ENCODE measurements at places on chromosomes 1 and 21. TPM values are rescaled to one million over a fixed set of nuclear protein-coding genes. Genes with fewer than 3 reads are reported as not detected.

DNA sequence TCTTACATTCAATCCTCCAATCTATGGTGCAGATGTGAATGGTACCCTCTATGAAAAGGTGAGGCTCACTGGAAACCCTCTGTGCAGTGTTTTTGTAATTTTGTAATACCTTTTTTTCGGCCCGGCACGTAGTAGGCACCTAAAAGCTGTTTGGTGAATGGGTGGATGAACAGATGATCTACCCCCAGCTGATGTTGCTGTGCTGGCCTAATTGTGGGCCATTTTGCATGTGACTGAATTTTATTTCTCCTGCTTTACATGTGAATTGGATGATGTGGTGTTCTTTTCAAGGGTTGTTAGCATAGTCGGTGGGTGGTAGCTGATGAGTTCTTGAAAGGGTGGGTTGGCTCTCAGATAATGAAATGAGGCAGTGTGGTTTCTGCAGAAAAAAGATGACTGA is 10.4 kb downstream of the KDM4A start:
- DNase-seq, result no peak

DNA sequence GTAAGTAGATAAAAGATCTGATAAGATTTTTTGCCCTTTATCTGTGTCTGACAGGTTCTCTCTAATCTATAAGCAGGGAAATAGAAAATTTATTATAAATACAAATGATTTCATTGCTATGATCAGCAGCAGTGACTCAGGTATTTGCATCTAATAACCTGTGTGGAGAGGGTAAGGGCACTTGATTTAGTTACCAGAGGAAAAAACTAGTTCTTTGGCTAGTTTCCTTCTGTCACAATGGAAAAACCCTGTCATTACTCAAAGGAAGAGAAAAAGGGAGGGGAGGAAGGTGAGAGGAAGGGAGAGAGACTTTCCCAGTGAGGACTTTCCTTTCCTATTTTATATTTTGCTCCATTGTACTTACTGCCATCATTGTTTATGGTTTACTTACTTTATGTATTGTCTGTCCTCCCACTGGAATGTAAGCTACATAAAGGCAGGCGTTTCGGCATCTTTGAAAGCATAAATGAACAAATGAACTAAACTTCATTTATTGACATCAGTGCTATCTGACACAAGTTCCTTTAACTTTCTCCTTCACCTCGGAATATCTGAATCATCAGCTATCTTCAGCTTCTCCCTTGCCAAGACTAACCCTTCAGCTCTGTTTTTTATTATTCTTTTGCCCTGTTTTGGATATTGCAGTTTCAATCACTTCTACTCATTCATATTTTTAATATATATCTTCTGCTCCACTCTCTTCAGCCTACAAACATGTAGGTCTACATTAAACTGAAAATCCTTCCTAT is 34.9 kb downstream of the WDR3 start:
- no peak for DNase-seq

DNA sequence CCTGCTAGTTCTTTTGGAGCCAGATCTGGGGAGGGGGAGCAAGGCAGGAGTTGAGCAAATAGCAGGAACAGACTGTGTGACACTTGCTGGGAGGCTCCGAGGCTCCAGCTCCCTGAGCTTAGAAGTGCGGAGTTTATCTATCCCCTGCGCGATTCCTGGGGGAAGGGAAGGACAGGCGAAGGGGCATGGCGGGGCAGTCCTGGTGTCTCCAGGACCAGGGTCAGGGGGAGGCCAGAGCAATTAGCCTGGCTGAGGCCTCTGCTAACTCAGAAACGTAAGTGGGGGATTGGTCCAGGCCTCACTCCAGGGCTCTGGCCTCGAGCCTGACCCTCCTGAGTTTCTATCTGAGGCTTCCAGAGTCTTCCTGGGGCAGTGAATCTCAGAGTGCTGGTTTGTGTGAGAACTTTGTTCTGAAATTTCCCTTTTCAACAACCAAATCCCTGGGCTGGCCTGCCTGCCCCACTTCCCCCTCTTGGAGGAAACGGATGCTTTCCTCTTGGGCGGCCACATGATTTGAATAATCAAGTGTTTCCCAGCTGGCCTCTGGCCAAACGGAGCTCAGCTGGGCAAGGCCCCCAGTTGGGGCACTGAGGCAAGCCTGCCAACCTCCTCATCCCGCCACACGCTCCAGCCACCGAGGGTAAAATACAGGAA is 15.6 kb downstream of the ALPL start:
- no peak for DNase-seq

DNA sequence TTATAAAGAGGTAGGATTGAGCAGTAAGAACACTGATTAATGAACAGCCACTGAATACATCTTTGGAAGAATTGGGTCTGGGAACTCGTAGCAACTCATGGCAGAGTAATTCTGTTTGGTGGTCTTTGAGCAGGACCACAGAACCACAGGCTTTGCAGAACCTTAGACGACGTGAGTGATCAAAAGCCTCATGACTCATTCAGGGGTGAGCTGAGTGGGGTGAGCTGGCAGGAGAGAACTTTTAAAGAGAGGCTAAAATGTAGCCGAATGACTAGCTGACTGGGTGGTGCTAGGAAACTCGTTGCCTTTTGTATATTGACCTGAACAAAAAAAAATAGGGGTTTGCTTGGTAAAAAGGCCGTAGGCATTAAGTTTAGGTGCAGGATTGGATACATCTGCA is 313.8 kb downstream of the TGFB2 start:
- peak; percentile 99 for DNase-seq

GRCh38 chr1:183267646-183268431 is 81.8 kb downstream of the LAMC2 start:
- DNase-seq, result peak; percentile 47

DNA sequence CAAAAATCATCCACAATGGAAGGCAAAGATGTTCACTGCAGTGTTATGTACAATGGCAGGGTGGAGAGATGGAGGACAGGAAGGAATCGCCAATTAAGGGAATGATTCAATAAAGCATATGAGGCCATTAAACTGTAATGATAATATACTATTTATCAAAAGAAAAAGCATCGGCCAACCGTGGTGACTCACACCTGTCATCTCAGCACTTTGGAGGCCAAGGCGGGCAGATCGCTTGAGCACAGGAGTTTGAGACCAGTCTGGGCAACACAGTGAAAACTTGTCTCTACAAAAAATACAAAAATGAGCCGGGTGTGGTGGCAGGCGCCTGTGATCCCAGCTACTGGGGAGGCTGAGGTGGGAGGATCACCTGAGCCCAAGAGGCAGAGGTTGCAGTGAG is 89.1 kb downstream of the SSBP3 start:
- no peak for DNase-seq

- no peak for DNase-seq
Measured at GRCh38 chr1:47399138-47399845, 16.8 kb upstream of the FOXE3 start.

DNA sequence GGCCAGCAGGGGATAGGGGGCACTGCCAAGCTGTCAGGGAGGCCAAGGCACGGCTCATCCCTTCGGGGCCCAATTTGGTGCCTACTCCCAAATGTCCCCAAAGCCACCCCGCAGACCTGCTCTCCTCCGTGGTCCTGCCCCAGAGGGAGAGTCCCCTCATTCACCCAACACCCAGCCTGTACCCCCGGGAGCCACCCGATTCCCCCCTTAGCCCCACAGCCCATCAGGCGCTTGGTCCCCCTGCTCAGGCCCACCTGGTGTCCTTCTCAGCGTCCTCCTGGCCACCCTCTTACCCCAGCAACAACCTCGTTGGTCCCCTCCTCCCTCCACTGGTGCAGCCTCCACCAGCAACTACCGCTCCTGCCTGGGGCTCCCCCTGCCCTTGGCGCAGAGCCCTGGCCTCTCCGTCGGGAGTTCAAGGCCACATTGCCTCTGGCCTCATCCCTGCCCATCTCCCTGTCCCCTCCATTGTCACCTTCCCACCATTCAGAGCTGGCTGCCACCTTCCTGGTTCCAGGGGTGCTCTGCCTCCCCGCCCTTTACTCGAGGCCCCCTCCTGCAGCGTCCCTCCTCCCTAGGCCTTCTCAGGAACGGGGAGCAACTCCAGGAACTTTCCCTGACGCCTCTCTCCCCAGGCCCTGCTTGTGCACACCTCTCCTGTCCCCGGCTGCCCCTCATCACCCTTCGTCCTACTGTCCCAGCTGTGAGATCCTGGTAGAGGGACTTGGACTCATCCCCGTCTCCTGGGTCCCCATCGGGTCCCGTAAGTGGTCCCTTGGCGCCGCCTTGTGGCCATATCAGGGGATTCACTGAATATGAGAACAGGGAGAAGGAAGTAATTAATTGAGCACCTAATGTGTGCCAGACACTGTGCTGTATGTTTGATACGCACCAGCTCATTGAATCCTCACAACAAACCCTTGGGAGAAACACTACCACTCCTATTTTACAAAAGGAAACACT is 73.9 kb downstream of the RAP1GAP start:
- peak; percentile 15 for DNase-seq

TCHHL1 gene
- total RNA-seq, result not detected

UBIAD1 gene
- 10.9 TPM for total RNA-seq

ASTN1 gene
- under 0.01 TPM for total RNA-seq

All from renal cortical epithelial cell (primary cell).